Fibroblast of mammary gland (primary cell): ENCODE measurements at places on chromosomes 3 and 15.

GRCh38 chr3:42504334-42505127, 2.1 kb downstream of the VIPR1 start:
- no peak for DNase-seq

GRCh38 chr15:29034593-29035335, 149.0 kb downstream of the APBA2 start:
- DNase-seq, result no peak

- peak; percentile 70 for DNase-seq
These were observed 11.7 kb downstream of the ATP6V1A start for GRCh38 chr3:113758389-113759024.

GRCh38 chr15:89111961-89112340, 23.7 kb downstream of the ABHD2 start:
- DNase-seq, result no peak

GRCh38 chr3:185687271-185687878, 101.3 kb downstream of the SENP2 start:
- no peak for DNase-seq

GRCh38 chr3:149736175-149736952, 15.9 kb downstream of the COMMD2 start:
- peak; percentile 11 for DNase-seq

- DNase-seq, result no peak
These were observed 122.5 kb upstream of the TSC22D2 start for GRCh38 chr3:150285601-150286000.

DNA sequence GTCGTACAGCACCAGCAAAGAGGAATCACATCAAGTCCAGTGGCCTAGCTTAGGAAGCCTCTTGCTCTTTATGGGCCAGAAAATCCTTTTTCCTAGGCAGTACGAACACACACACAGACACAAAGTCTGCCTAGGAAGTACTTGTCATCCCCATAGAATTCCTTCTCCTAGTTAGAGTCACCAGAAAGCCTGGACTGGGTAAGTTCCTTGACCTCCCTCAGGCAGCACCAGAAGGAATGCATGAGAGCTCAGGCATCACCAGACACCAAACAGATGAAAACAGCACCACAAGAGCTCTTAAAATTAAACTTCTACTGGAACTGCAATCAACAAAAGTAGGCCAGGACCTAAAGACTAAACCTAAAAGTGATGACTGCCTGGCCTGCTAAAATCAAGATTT, 192.9 kb upstream of the CCDC54 start:
- no peak for DNase-seq

DNA sequence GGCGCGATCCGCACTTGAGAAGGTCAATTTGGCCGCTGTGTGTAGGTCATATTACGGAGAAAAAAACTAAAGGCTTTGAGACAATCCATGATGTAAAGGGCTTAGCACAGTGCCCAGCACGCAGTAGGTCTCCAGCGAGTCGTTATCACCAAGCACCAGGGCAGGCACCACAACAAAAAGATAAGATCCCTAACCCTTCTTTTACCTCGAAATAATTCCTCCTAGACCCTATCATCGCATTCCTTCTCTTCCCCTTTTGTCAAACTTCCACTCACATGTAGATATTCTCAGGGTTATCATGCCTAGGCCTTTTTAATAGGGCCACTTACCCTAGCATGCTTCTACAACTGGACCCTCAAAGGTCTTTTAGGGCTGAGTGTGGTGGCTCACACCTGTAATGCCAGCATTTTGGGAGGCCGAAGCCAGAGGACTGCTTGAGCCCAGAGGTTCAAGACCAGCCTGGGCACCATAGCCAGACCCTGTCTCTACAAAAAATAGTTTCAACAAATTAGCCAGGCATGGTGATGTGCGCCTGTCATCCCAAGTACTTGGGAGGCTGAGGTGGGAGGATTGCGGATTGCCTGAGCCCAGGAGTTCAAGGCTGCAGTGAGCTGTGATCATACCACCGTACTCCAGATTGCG, 13.5 kb downstream of the ZNF774 start:
- no peak for DNase-seq

DNA sequence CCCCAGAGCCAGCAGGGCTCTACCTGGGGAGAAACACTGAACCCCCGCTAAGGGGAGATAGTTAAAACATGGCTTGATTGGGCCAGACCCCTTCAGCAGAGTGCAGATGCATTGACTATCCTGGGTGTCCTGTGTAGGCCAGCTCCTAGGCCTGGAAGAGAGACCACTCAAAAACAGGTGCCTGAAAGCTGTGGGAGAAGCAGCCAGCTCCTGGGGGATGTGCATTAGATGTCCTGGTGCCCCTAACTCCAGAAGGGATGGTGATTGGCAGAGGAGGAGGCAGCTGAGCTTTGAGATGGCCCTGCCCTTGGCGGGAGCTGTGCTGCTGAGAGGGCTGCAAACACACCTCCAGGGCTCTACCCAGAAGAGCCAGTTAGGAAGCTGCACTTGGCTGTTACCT, 89.3 kb upstream of the PLXNA1 start:
- no peak for DNase-seq

DNA sequence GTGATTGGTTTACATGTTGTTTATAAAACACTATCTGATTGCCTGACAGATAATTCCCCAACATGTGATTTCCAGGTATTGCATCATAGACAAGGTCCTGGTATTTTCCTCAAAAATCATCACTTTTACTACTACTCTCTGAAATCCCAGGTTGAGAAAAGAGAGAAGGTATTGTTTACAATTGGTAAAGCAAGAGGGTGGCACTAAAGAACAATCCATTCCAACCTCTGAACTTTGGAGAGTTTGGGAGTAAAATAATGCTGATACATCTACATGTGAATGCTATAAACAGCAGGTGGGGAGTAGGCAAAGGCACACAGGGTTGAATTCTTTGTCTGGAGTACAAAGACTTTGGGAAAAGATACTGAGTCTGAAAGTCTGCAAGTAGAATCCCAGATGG, 134.2 kb downstream of the WDR72 start:
- DNase-seq, result no peak

DNA sequence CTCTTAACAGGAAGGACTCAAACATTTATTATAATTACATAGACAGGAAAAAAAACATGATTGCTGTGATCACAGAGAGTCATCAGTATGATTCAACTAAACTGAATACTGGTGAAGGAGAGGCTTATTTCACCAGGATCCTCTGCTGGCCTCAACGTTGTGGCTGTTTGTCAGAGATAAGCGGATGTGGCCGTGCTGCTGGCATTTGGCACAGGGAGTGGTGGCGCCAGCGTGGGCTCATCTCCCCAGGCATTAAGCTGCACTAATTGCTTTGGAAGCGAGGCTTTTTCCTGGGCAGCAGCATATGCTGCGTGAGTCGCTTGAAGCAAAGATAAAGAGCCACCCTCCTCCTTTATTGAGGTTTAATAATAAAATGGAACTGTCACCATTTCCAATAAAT, 306.7 kb downstream of the LRTM1 start:
- no peak for DNase-seq

- no peak for DNase-seq
These were observed 49.5 kb upstream of the LMCD1 start for GRCh38 chr3:8452112-8452511.

DNA sequence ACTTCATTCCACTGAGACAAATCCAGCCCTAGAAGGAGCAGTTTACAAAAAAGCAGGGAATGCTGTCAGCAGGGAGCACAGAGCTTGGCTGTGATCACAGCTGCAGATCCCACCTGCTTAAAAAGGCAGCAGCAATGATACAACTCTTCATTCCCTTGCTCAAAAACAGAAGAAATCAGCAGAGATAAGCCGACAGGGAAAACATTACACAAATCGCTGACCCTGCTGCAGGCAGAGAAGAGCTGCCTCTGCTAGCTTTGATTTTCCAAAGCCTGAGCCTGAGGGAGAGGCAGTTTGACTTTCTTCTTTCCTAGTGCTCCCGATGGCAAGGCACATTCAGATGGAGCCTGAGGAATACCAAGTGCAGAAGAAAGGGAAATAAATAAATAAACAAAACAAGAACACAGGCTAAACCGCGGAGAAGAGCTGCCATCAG, 80.2 kb downstream of the SHQ1 start:
- no peak for DNase-seq

- no peak for DNase-seq
These were observed 78.5 kb upstream of the PRR20G start for GRCh38 chr3:127366383-127366782.

DNA sequence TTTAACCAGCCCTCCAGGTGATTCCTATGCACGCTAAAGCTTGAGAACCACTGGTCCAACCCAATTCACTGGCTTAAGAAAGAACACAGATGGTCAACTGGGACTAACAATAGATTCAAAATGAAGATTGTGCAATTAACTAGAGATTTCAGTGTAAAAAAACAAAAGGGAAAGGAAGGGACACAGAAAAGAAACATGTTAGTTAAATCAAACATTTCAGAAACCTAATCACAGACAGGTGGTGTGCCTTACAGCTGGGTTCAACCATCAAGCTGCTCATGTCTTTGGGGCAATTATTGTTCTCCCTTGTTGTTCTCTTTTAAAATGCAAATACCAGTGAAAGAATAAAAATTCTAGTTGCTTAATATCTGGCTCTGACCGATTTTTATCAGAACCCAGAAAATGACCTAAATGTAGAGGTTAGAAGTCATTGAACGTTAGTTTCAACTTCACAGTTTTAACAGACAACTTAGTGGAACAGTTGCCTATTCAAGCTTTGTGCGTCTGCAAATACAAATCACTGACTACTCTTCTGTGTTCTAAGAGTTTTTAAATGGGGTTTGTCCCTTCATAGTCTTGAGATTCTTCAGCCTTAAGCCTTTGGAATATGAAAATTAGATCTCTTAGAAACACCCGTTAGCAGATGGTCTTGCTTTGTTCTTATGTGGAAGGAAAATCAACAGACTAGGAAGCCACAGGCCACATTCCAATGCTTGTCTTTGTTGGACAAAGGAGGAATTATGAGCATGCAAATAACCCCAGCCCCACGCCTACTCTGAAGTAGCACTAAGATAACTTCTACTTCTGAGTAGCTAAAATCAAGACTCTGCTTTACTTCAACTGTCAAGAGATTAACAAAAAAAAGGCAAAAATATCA, 223.4 kb downstream of the ATP8B4 start:
- DNase-seq, result peak; percentile 42

GRCh38 chr15:68987676-68988075, 26.8 kb upstream of the NOX5 start:
- no peak for DNase-seq

DNA sequence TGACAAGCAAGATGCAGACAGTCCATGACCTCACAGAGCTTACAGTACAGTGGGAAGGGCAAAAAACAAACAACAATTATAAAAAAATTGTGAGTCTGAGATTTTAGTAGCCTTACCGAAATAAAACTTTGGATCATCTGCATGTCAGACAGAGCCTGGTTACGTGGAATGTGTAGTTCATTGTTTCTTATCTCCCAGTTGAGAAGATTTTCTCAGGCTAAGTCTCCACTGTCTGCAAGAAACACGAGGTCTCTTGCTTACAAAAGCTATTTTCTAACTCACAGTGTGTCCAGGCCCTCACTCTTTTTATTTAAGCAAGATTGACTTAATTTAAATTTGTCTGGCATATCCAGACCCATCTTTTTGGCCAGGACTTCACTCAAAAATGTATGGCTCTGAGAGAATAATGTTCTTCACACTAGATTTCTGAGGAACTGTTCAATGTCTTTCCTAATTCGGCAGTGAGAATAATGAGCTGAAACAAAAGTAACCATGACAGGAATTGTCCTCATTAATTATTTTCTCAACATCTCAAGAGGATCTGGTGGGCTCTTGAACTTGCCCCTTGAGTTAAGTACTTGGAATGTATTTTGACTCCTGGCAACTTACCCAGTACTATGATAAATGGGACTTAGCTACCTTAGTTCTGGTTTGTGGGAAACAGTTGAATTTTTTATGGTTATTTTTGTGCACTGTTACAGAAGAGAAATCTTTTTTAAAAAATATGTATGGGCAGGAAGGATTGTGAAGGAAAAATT, 265.1 kb upstream of the COL8A1 start:
- DNase-seq, result no peak

DNA sequence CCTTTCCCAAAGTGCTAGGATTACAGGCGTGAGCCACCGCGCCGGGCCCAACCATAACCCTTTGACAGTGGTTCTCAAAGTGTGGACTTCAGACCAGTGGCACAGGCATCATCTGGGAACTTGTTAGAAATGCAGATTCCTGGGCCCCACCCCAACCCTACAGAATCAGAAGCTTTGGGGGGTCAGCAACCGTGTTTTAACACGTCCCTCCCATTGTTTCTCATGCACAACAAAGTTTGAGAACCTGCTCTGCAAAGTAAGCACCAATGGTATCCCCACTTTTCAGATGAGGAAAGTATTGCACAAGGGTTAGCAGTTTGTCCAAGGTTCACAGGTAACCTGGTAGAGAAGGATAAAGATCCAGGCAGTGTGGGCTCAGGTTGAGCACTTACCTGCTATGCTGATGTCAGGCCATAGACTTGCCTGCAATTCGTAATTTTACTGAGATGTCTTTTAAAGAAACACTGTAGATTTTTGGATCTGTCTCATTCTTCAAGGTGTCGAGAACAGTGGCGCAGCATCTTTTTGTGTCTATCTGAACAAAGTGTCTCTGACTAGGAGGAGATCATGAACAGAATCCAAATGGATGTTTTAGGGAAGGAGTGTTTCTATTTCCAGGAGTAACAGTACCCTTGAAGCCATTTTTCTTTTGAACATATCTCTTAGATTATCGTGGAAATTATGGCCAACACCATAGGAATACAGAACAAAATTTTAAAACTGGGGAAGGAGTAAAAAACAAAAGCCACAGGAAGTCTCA, 2.5 kb downstream of the GXYLT2 start:
- DNase-seq, result no peak

- DNase-seq, result peak; percentile 80
These were observed 245.3 kb downstream of the DTWD1 start for GRCh38 chr15:49865925-49866757.
